EH (cell line): ENCODE measurements at places on chromosomes 3 and 15.

DNA sequence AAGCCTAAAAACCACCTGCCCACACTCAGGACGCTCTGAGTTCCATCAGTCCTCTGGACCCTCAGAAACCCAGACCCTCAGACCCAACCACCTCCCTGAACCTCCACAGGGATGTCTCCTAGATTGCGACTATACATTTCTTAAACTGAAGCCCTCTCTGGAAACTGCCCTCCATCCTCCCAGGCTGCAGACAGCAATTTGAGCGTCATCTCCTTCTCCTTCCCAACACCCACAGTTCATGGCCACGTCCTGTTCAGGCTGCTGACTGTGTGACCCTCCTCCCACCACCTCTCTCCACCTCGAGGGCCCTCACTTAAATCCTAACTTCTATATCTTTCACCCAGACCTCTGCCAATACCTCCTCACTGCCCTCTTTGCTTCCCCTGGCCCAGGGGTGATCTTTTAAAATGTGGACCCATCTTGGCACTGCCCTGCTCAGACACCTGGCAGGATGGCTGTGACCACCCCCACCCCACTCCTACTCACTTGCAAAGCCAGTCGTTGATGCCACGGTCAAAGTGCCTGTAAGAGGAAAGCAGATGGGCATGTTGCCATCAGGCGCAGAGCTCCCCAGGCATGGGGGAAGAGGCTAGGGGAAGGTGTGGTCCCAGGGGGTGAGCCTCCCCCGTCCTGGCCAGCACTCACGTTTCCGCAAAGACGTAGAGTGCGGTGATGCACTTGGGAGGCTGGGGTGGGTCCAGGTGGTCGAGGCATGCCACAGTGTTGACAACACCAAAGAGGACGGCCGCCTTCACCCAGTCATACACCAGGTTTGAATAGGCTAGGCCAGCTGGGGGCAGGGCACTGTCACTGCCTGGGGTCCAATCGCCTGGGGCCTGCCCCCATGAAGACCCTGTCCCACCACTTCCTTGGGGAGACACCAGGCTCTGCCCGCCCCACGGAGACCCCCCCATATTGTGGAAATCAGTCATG is 6.0 kb downstream of the HHATL start:
- DNase-seq: no peak

DNA sequence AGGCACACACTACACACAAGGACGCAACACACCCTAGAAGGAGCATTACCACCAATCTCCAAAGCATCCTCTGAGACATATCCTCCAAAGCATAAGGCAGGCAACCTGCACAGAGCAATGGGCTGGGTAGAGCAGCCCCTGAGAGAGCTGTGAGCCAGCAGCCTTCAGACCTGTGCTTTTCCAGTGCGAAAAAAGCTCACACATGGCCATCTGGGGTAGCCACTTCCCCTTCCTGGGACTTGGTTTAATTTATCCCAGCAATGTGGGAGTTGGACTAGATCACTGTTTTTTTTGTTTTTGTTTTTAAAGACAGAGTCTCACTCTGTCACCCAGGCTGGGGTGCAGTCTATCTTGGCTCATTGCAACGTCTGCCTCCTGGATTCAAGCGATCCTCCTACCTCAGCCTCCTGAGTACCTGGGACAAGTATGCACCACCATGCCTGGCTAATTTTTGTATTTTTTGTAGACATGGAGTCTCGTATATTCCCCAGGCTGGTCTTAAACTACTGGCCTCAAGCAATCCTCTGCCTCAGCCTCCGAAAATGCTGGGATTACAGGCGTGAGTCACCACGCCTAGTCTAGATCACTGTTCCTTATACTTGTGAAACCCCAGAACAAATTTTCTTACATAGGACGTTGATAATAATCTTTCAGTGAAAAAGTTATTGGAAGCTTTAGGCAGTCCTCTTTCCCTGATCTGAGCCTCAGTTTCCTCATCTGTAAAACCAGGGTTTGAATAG is 18.9 kb downstream of the PTPN23 start:
- DNase-seq: peak; percentile 69

DNA sequence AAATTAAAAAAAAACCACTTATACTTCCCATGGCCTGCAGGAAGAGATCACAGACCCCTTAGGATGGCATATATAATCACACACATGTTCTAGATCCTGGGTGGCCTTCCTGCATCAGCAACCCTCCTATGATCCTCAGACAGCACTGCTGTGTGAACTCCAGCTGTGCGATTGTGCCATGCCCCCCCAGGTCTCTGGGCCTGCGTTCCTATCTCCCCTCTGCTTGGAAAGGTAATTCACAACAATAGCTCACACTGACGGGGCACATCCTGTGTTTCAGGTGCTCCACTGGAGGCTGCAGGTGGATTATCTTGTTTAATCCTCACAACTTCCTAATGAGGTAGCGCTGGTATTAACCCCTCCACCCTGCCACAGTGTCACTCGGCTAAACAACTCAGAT is 71.2 kb upstream of the GLCE start:
- DNase-seq: no peak

- no peak for DNase-seq
These were observed 1.4 kb downstream of the TOMM70 start for GRCh38 chr3:100399341-100400071.

- DNase-seq: no peak
These were observed 168.3 kb downstream of the ATP10A start for GRCh38 chr15:25694823-25695312.

DNA sequence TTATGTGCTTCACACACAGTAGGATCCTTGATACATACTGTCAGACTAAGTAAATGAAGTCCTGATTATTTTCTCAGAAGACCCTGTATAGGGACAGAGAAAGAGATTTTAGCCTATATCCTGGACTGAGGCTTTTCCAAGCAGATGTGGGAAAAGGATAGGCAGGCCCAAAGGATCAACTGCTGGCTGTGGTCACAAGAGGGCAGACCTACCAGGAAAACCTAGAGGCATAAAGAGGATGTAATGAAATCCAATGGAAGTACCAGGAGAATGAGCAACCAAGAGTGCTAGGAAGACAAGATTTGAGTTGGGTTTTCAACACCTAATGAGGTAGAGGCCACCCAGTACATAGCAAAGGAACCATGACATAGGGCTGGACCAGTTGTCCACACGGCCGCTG is 23.1 kb downstream of the DCLK3 start:
- DNase-seq: peak; percentile 27

- peak; percentile 17 for DNase-seq
These were observed 602.1 kb downstream of the MAGI1 start for GRCh38 chr3:65436580-65436979.

DNA sequence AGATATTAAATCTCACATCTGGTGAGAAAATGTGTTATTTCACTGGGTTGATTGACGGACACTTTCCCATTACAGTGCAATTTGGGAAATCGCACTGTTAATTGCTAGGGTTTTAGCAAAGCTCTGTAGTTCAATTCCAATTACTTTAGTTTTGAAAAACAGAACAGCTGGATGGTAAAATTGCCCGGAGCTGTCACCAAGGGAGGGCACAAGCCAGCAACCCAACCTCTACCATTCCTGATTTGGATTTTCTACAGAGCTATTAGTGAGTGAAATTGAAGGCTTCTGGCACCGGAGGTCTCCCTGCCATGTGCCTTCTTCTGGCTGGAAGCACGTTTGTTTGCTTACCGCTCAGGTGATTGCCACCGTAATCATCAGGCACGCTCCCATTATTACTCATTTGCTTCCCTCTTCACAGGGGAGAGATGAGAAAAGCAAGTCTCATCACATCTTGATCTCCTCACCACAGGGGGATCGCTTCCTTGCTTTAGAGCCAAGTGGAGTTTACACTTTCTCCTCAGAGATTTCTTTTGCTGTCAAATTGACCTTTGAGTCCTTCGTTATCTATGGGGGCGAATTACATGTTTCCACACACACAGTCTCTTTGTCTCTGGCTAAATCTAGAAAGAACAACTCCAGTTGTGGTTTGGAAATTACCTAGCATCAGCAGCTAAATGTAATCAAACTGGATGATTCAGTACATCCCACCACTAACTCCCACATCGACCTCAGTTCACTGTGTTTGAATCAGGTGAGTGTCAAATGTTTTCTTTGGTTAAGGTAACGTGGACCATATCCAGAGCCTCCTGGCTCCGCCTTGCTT is 421.7 kb upstream of the GOLIM4 start:
- DNase-seq: no peak

- no peak for DNase-seq
These were observed 84.7 kb downstream of the EOMES start for GRCh38 chr3:27637346-27637995.

GRCh38 chr3:112446343-112446742 is 52.9 kb downstream of the BTLA start:
- peak; percentile 22 for DNase-seq

DNA sequence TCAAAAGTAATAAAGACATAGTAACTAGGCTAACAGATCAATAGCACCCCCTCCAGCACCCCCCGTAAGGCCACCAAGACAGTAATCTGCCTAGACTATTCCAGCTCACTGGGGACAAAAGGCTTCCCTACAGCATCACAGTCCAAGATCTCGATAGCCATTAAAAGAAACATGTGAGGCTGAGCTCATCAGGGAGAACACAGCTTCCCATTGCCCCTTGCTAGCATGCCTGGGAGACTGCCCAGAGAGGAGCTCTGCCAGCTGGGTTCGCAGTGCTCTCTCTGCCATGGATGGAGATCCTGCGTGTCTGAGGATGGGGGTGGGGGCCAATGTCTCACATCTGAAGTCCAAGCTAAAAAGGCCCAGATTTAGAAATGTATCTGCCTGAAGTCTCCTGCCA is 17.8 kb downstream of the LRIG1 start:
- peak; percentile 40 for DNase-seq

DNA sequence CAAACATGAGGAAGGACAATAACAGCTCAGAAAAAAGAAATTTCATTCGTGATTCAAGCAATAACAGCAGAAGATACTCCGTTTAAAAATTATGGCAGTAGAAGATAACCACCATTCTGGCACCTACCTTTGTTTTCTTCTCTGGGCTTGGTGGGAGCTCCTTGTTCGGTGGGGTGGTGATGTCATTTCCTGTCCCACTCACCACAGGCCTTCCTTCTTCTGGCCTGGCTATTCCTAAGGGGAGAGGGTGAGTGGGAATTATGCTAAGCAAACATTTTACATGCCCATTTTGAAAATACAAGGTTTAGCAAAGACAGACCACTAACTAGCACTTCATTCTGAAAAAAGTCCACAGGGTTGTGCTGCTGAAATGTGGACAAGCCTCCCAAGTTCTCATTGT is 74.4 kb downstream of the DHX30 start:
- peak; percentile 45 for DNase-seq
